ENCODE measurements at places on chromosomes 1 and 21.

GRCh38 chr1:231743966-231744365 lies 117.4 kb downstream of the DISC1 start:
- no peak for DNase-seq

- DNase-seq: no peak
These were observed 9.3 kb upstream of the IKBKE start for GRCh38 chr1:206460836-206461426.

- DNase-seq: no peak
These were observed 66.6 kb downstream of the MAP3K21 start for GRCh38 chr1:233393926-233394680.

- DNase-seq: no peak
These were observed 80.4 kb downstream of the NPHP4 start for GRCh38 chr1:5911871-5912271.

GRCh38 chr1:13700521-13701270 lies 708 bp downstream of the PRDM2 start:
- DNase-seq: no peak
